Stimulated activated CD4-positive, alpha-beta T cell treated with anti-CD3 and anti-CD28 coated beads, Interleukin-15, amount 100 ng/mL, for 48 hours (primary cell): ENCODE measurements at places on chromosomes 11 and 22.

GRCh38 chr22:42955087-42955635 is 59.8 kb downstream of the PACSIN2 start:
- no peak for DNase-seq

- DNase-seq = no peak
Observed at GRCh38 chr11:119523539-119524157, 100.7 kb upstream of the THY1 start.

DNA sequence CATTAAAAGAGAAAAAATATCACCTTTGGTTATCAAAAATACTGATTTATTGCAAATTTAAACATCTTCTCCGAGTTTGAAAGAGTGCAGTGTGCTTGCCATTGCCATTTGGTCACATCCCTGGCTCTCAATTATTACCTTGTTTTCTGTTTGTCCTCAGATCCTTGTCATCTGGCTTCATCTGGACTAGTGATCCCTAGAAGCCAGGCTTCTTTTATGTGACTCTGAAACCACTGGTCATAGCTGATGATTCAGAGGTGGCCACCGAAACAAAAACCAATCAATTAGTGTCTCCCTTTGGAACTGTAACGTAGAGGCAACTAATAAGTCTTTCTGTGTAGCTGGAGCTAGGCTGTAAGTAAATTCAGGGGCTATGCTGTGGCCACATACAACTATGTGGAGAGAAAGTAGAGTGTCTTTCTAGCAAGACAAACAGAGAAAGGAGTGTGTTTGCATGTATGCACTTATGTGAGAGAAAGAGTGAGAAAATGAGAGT is 237.9 kb downstream of the LUZP2 start:
- no peak for DNase-seq

- no peak for DNase-seq
Observed at GRCh38 chr11:23727387-23727786, 769.5 kb upstream of the LUZP2 start.

DNA sequence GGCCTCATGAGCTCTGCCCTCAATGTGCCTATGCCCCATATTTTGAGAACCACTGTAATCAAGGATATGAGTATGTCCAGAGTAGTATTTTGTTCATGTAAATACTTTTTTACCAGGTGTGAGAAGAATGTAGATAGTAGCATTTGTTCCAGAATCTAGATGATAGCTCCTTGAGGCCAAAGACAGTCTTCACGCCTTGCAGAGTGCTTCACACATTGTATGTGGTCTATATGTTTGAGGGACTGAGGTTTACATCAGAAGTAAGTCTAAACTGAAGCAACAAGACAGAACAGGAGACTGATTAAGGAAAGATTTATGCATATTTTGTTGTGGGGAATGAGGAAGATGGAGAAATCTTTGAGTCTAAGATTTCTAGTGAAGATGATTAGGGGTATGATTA is 12.5 kb downstream of the CEP57 start:
- DNase-seq = no peak

GRCh38 chr11:27130806-27131205 is 90.2 kb downstream of the BBOX1 start:
- DNase-seq = no peak

GRCh38 chr22:34067031-34067430 is 146.8 kb upstream of the LARGE1 start:
- no peak for DNase-seq

DNA sequence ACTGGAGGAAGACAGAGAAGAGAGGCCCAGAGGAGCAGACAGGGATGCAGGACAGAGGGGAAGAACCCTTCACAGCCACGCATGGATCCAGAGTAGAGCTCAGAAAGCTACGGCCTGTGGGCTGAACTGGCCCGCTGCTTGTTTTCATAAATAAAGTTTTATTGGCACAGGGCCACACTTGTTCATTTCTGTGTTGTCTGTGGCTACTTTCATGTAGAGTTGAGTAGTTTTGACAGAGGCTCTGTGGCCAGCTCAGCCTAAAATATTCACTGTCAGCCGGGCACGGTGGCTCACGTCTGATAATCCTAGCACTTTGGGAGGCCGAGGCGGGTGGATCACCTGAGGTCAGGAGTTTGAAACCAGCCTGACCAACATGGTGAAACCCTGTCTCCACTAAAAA is 26.2 kb upstream of the GAL start:
- DNase-seq = no peak
